AG09309 (cell line): ENCODE measurements at places on chromosomes 1 and 21.
A peak's percentile ranks its signal among the peaks of the same experiment; 100 is the strongest.

DNA sequence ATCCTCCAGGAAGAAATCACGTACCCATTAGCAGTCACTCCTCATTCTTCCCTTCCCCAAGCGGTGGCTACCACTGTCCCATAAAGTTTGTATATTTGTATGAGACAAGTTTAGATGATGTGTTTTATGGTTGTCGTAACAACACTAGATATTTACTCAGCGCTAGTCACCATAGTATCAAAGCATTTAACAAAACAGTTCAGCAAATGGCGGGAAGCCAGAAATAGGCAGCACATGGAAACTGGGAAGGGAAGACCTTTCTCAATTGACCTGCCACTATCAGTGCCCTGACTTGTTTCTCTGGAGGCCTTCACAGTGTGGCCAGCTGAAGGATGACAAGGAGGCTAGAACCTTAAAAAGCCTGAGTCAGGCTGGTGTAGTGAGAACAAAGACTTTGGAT is 31.1 kb downstream of the CNST start:
- peak; percentile 86 for DNase-seq

- no peak for DNase-seq
Measured at GRCh38 chr1:67722292-67722944, 37.4 kb downstream of the GADD45A start.

- DNase-seq, result no peak
Measured at GRCh38 chr1:21378705-21379494, 61.0 kb upstream of the NBPF3 start.

- DNase-seq, result no peak
Measured at GRCh38 chr1:65975708-65976107, 183.0 kb downstream of the PDE4B start.

DNA sequence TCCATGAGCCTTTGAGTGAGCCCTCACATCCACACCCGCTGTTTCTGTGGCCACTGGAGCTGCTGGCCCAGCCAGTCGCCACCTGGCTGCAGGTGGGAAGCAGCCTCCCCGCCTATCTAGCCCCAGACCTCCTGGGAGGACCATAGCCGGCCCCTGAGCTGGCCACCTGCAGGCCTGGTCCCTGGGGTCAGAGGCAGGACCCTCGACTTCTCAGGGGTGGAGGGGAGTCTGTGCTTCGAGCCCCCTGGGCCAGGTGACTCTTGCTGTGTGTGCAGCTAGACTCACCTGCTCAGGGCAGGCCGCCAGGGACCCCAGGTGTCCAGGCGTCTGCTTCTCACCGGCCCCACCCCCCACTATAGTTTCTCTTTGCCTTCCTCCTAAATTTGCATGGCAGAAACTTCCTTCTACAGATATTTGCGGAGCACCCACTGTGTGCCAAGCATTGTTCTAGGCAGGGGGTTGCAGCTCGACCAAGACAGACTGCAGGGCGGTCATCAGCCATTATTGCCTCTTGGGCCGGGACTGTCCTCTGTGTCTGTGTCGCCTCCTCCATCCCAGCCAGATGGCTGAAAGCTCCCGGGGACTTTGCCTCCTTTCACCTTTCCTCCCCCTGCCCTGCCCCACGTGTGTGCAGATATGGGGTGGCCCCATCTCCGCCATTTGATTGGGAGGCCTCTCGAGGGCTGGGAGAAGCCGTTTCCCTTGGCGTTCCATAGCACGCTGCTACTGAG is 27.3 kb downstream of the SPSB1 start:
- DNase-seq, result no peak

DNA sequence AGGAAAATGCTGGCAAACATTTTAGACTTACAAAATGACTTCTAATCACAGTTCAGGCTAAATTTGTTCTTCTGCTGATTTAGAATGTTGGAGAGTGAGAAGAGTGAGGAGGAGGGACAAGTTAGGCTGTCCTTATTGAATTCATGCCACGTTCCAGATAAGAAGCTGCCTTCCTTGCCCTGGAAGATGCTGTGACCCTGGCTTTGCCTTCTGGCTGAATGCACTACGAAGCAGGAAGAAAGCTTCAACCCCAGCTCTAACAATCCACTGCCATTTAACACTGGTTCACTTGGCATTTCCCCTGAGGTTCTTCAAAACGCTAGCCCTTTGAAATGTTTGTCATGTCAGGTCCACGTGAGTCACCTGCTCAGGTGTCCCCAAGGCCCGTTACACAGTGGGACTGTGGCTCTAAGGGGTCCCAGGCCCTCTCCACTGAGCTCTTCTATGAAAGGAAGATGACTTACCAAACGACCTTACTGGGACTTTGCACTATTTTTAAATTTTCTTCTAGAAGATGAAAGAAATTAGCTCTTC is 30.0 kb upstream of the LRRC8C start:
- no peak for DNase-seq

DNA sequence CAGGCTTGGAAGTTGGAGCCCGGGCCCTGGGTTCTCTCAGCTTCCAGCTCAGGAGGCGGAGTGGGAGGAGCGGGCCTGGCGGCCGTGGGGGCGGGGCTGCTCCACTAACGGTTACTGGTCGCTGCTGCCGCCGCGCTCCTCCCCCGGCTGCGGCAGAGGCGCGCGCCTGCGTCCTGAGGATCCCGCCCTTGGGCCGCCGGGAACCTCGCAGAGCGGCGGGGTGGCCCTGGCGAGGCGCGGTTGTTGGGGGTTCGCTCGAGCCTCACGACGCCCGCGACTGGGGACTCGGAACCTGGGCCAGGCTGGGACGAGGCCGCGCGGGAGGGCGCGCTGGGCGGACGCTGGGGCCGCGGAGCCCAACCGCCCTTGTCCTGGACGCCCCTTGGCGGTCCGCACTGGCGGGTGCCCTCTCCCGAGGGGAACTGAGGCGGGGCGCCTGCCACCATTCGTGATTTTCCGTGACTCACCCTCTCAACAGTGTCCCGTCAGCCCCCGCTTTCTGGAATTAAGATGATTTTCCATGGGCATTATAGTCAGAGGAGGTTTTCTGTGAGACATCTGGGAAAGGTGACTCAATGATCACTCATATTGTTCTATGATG is 34.1 kb downstream of the OR2G3 start:
- no peak for DNase-seq

DNA sequence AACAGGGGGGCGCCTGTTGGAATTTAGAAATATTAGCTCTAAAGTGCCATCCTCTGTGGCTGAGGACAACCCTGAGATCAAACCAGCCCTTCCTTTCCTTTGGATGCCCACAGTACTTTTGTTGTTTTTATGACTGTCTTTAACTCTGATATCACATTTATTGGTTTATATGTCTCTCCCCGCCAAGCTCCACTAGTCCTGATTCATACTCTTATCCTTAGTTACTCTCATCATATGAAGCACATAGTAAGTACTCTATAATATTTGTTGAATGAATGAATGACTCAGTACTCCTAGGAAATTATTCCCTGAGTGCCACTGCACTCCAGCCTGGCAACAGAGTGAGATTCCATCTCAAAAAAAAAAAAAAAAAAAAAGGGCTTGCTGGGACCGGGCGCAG is 22.6 kb upstream of the NRDC start:
- no peak for DNase-seq

- no peak for DNase-seq
Measured at GRCh38 chr1:151326619-151327222, 495 bp downstream of the PI4KB start.

DNA sequence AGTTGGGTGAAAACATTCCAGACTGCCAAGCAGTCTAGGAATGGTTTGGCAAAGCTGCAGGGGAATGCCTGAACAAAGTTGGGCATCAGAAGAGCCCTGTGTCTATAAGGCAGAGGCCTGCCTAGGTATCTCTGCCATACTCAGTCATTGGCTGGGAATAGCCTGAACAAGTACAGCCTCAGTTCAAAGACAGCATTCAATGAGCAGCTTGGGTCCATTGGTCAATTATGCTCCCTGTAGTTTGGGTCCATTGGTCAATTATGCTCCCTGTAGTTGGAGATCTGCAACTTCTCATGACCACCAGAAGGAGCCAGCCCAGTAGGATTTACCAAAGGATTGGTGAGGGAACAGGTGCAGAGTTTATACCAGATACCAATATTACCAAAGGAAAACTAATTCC is 31.6 kb downstream of the FMO3 start:
- no peak for DNase-seq

GRCh38 chr1:97903626-97904025 is 17.2 kb downstream of the DPYD start:
- no peak for DNase-seq

DNA sequence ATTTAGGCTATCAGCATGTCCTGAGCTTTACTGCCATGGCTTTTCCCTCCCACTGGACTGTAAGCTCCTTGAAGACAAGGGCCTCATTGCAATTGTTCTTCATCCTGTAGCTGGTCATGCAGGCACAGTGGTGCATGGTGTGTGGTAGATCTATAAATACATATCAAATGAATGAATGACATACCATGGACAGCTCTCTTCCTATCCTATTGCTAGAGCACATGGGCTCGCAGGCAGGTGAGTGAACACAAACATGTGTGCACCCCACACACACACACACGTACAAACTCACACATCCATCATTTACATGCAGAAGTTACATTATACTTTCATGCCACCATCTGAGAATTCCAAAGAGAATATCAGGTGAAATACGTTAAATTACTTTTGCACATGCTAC is 172.9 kb upstream of the RUNX1 start:
- no peak for DNase-seq

- no peak for DNase-seq
Measured at GRCh38 chr1:200970771-200971427, 52.6 kb downstream of the KIF21B start.

- no peak for DNase-seq
Measured at GRCh38 chr1:7146710-7147109, 361.5 kb downstream of the CAMTA1 start.

DNA sequence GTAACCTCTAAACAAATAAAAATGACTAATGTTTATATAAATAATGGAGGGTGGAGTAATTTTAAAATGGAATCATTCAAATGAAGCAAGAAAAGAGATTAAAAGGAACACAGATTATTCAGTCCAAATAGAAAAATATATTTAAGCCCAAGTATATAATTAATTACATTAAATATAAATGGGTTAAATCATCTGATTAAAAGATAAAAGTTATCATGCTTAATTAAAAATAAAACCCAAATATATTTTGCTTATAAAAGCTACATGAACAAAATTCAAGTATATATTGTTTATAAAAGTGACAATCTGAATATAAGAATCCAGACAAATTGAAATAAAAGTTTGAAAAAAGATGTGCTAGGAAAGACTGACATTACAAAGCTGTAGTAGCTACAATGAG is 63.9 kb upstream of the ACTRT2 start:
- DNase-seq, result no peak

GRCh38 chr1:241447031-241447644 is 72.4 kb downstream of the FH start:
- no peak for DNase-seq

- DNase-seq, result peak; percentile 47
Measured at GRCh38 chr1:150764617-150765101, 919 bp downstream of the CTSS start.

- DNase-seq, result no peak
Measured at GRCh38 chr1:158112994-158113758, 67.5 kb upstream of the CD1D start.

DNA sequence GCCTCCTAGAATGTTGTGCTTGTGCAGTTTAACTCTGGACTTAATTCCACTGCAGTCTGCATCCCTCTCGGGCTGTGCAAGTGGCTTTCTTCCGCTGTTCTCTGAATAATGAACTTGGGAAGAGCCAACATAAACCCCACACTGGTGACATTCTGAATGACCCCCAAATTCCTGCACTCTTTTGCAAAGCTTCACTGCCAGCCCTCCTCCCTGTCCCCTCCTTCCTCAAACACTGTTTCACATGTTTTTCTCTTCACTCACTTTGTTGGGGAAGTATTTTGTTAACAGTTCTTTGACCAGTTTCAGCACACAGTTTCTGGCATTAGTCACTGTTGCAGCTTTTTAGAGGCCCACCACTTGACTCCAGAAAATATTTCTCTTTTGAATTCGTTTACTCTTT is 39.7 kb downstream of the GNG12 start:
- DNase-seq, result no peak

DNA sequence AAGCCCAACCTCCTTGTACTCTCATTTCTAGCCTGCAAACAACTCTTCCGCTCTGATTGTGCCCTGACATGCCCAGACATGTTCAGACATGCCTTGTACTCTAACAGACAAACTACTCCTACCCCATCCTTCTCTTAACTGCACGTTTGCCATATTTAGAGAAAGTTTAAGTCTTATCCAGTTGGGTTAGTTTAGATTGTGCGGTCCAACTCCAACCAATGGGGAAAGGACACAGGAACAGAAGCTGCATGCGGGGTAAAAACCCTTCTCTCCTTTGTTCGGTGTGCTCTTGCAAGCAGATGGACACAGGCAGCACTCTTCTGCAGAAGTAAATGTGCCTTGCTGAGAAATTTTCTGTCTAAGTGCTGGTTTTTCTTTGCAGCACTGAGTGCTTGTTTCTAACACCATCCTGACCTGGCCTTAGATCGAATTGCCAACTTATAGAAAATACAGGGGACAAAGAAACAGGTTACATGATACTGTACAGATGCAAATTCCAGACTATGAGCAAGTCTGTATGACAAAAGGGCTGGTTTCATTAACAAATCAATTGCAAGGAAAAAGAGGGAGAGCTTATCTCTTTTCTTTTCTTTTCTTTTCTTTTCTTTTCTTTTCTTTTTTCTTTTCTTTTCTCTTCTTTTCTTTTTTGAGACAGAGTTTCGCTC is 35.8 kb upstream of the IFNGR2 start:
- no peak for DNase-seq

GRCh38 chr1:20601129-20601825 is 12.4 kb downstream of the CDA start:
- no peak for DNase-seq

DNA sequence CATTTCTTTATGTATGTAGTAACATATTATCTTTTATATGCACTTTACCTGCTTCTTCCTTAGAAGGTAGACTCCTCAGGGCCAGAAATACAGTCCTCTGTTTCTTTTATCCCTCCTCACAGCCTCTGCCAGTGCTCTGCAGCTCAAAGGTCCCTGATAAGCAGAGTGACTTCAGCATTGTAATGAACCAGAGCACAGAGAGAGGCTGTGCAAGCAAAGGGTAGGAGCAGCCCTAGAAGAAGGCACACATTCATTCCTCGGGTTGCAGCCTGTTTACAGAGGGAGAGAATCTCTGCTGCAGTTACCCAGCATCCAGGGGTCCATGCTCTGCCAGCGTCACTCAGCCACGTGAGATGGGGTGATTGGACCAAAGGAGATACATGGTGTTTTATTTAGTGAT is 101.1 kb downstream of the RHOU start:
- no peak for DNase-seq
